Activated CD4-positive, alpha-beta T cell treated with anti-CD3 and anti-CD28 coated beads, Interleukin-2, amount 50 U/mL, for 16 hours (primary cell): ENCODE measurements at places on chromosomes 1 and 21.
A peak's percentile ranks its signal among the peaks of the same experiment; 100 is the strongest.

DNA sequence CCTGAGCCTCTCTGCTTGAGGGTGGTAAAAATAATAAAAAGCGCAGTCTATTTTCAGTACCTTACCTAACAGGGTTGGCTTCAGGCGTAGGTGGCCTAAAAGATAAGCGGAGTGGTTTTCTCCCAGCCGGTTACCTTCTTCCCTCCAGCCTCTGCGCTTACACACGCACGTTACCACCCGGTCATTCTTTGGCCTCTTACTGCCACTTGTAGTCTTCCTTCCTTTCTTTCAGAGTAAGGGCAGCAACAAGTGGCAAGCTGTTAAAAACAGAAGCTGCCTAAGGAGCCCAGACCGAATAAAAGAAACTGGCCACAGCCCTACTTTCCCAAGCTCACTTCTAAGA is 35.4 kb downstream of the CLCA1 start:
- no peak for DNase-seq

DNA sequence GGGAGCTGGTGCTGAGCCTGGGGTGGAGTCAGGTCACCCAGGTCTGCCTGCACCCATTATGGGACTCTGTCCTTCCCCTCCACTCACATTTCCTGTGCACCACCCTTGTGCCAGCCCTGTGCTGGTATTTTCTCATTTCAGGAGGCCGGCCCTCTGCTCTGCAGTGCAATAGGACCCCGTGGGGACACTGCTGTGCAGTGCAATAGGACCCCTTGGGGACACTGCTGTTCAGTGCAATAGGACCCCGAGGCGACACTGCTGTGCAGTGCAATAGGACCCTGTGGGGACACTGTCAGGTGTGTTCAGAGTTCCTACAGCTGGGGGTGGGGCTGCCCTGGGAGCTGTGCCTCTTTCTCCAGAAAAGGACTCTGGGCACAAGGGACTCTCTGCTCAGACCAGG is 36.2 kb upstream of the DMBX1 start:
- DNase-seq = no peak

GRCh38 chr1:205988585-205988995 is 14.6 kb downstream of the RAB7B start:
- DNase-seq = no peak

DNA sequence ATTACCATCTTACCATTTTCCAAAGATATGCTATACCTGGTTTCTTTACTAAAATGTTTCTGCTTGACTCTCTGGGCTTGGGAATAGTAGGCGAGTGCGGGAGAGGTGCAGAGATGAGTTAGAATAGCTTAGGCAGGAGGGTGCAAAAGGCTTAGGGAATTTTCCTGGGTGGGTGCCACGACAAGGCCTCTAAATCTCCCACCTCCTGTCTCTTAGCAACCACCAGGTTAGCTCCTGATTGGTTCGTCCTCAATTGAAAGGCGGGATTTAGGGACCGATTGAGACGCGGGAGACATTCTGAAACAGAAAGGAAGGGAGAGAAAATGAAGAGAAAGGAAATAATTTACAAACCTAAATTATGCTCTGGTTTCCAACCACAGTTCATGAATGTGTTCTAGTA is 3.1 kb downstream of the ACKR1 start:
- no peak for DNase-seq

GRCh38 chr21:41345934-41346685 is 15.7 kb upstream of the MX2 start:
- no peak for DNase-seq

- no peak for DNase-seq
Measured at GRCh38 chr1:84687714-84688462, 2.4 kb downstream of the SSX2IP start.

DNA sequence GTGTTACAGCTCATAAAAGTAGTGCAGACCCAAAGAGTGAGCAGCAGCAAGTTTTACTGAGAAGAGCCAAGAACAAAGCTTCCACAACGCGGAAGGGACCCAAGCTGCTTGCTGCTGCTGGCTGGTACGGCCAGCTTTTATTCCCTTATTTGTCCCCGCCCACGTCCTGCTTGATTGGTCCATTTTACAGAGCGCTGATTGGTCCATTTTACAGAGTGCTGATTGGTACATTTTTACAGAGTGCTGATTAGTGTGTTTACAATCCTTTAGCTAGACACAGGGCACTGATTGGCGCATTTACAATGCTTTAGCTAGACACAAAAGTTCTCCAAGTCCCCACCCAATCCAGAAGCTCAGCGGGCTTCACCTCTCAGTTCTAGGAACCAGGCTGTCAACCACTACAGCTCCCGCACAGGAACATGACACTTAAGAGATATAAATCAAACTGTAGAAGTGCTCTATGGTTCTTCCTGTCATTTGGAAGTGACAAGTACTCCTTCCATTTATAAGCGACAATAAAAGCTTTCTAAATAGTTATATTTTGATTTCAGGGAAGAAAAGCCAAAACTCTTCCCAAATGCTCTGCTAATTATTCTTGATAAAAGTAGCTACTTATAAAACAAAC is 28.5 kb downstream of the RNF115 start:
- DNase-seq = no peak

DNA sequence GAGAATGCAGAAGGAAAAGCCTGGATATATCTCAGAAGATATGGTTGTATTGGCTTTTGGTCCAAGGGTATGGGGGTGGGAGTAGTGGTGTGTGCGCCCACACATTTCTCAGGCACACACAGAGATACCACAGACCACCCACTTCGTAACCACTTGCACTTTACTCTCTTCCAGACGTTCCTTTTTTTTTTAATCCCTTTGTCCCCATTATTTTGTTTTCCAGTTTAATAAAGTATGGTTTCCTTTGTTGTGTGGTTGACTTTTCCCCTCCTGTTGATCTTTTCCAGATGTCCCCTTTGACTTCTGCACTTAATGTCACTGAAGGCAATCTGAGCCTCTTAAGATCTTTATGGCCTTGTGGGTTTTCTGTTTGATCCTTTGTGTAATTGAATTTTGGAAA is 10.5 kb upstream of the TARS2 start:
- DNase-seq = no peak

DNA sequence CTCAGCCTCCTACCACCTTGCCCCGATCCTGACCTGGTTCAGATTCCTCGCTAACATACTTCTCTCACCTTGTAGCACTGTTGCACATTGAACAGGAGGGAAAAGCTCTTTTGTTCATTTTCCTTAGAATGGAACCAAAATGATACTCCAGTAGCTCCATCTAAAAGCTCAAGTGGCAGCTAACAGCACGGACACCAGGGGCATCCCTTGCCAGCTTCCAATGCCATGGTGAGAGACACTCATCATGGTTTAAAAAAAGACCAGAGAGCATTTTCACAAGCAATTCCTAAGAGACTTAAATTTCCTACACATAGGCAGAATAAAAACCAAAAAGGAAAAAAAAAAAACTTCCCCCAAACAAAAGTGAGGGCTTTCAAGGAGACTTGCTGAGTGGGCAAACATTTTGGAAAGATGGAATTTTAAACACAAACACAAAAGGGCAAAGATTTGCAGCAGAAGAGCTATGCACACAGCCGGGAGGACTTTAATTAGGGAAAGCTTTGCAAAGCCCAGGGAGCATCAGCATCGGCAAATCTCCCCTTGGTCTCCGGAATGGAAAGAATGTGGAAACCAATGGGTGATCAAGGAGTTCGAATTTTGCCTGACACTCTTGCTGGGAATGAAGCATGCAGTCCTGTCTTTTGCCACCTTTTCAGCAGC is 84.3 kb downstream of the CAPZB start:
- no peak for DNase-seq

DNA sequence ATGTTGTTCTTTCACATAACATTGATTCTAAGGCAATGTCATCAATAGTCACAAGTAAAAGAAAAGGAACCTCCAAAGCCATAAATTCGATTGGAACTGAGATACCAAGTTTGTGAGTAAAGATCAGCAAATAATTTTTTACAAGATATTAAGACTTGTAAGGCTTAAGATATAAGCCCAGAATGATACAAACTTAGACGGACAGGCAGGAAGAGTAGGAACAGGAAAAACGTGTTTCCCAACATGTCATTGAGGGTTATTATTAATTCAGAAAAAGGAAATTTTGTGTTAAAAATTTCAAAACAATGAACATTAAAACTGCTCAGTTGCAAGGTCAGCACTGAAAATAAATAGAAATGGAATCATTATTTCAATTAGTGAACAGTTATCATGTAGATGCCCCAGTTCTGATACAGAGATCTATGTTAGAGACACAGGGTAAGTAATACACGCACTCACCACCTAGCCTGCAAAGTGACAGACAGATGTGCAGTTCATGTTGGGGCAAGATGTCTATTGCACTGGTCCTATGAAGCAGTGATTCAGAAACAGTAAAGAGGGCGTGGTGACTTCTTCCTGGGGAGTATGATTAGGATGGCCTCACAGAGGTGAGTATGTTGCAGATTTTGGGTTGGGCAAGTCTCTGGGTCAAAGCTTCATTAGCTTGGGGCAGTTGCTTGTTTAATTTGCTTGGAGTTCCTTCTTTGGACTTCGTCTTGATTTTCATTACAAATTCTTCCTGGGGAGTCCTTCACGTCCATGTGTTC is 284.4 kb downstream of the SETD4 start:
- no peak for DNase-seq

- DNase-seq = no peak
Measured at GRCh38 chr1:182159443-182159842, 97.9 kb upstream of the ZNF648 start.

GRCh38 chr21:38351961-38352521 is 95.2 kb downstream of the KCNJ15 start:
- no peak for DNase-seq

DNA sequence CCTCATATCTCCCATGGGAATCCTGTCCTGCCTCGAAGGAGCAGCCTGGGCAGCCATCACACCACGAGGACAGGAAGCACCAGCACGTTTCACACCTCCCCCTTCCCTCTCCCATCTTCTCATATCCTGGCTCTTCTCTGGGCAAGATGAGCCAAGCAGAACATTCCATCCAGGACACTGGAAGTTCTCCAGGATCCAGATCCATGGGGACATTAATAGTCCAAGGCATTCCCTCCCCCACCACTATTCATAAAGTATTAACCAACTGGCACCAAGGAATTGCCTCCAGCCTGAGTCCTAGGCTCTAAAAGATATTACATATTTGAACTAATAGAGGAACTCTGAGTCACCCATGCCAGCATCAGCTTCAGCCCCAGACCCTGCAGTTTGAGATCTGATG is 8.7 kb downstream of the SLAMF8 start:
- no peak for DNase-seq

DNA sequence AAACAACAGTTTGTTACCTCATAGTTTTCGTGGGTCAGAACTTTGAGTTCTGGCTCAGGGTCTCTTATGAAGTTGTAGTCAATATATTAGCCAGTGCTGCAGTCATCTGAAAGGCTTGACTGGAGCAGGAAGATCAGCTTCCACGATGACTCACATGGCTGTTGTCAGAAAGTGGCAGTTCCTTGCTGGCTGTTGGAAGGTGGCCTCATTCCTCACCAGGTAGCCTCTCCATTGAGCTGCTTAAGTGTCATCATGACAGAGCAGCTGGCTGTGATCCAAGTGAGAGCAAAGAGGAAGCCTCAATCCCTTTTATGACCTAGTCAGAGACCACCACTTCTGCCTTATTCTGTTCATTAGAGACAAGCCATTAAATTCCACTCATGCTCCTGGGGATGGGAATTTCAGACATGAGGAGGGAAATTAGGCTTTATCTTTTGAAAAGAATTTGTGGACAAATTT is 5.6 kb downstream of the OSBPL9 start:
- DNase-seq = peak; percentile 16

- DNase-seq = no peak
Measured at GRCh38 chr1:226749467-226749866, 10.4 kb upstream of the ITPKB start.

DNA sequence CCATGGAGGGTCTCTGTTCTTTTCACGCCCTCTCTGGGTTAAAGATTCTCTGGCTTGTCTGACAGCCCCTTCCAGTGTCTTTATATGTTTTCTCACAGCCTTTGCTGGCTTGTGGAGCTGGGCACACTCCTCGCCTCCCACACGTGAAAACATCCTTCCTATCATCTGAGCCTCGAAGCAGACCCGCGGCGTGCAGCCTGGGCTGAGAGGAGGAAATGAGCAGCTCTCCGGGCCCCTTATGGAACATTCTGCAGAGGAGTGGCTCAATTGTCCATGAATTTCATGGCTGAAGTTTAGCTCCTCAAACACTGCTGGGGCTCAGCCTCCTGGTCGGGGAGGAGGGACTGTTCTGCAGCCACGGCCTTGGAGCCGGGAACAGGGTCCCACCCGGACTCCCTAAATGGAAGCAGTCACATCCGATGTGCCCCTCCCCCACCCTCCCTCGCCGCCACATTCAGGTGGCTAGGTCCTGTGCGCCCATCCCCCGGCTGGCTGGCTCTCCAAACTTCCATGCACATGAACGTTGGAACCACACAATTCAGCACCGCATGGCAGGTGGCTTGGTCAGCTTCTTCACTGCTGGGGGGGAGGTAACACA is 15.1 kb upstream of the PDE9A start:
- no peak for DNase-seq

GRCh38 chr1:211713231-211713630 is 37.8 kb upstream of the NEK2 start:
- no peak for DNase-seq

GRCh38 chr1:36733748-36734147 is 251.0 kb upstream of the CSF3R start:
- DNase-seq = no peak

- DNase-seq = no peak
Measured at GRCh38 chr1:7869136-7869920, 16.5 kb upstream of the UTS2 start.

DNA sequence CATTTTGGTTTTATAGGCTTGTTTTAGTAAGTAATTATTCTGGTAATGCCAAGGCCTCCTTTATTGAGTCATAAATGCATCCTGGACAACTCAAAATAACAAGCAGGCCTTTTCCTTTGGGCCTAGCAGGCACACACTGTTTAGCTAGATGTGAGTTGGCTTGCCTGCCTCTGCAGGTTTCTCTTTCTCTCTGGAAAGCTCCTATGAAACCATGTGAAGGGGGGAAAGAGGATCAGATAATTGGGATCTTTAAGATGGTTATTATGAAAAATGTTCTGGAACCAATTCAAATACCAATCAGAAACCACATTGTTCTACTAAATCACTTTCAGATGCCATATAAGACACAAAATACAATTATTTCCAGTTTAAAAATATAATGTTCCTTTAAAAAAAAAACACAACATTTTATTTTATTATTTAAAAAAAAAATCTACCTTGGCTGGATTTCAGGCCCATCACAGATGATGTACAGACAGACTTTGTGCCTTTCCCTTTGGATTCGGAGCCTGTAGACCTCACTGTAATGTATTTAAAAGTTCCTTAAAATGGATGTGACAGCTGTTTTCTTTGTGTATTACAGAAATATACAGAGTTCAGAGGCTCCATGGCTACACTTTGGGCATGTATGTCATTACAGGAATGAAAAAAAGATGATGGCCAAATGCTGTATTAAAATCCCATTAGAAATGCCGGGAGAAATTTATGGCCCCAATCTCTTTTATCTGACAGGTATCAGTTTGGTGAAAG is 80.2 kb downstream of the NTMT2 start:
- no peak for DNase-seq

GRCh38 chr1:160427625-160428024 is 27.3 kb downstream of the VANGL2 start:
- DNase-seq = no peak
